Stimulated activated CD8-positive, alpha-beta memory T cell treated with anti-CD3 and anti-CD28 coated beads, Interleukin-7, amount 100 ng/mL, for 4 hours (primary cell): ENCODE measurements at places on chromosomes 1 and 21.

GRCh38 chr1:116128664-116129063 lies 17.5 kb downstream of the MAB21L3 start:
- peak; percentile 59 for DNase-seq

GRCh38 chr1:111332190-111332589 lies 41.5 kb downstream of the CHIA start:
- no peak for DNase-seq

DNA sequence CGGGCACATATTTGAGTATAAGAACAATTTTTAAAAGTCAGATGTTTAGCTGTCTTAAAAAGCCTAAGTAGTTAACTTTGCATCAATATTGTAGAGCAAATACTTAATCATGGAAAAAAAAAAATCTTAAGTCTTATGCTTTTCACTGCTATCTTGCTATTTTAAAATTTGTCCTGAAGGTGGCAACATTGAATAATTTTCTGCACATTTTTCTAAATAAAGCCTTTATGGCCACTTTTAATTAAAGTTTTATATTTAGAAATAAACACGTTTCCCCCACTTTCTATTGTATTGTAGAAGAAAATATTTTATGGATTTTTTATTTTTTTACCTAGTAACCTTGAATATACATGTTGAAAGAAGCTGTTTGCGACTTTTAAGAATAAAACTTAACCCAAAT lies 198.8 kb downstream of the AMY1C start:
- no peak for DNase-seq

DNA sequence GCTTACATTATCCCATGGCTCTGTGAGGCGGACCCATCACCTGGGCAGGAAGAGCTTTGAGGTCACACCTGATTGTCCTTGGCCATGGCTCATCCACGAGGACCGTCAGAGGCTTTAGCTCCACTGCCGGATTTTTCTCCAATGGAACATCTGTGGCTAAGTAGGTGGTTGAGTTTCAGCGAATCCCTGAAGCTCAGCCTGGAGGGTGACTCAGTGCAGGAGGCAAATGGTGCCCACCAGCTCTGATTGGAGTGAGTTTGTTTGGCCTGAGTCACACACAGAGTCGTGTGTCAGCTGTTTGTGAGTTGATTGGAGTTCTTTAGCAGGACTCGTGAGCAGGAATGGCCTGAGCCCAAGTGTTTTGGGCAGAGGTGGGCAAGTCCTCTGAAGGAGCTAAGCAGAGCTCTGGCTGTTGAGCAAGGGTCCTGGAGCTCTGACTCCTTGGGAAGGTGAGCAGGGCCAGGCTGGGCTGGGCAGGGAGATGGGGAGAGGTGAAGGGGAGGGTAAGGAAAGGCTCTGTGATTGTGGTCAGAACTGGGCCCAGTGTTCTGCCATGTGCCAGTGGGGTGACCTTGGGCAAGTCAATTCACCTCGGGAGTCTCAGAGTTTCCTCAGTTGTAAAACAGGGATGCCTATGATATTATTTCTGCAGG lies 2.0 kb downstream of the SLC6A17 start:
- no peak for DNase-seq

GRCh38 chr1:227796359-227796915 lies 19.0 kb upstream of the PRSS38 start:
- no peak for DNase-seq

GRCh38 chr1:58887059-58887458 lies 103.2 kb upstream of the JUN start:
- DNase-seq: no peak

- no peak for DNase-seq
These were observed 171.5 kb upstream of the CAMK1G start for GRCh38 chr1:209412036-209412435.

DNA sequence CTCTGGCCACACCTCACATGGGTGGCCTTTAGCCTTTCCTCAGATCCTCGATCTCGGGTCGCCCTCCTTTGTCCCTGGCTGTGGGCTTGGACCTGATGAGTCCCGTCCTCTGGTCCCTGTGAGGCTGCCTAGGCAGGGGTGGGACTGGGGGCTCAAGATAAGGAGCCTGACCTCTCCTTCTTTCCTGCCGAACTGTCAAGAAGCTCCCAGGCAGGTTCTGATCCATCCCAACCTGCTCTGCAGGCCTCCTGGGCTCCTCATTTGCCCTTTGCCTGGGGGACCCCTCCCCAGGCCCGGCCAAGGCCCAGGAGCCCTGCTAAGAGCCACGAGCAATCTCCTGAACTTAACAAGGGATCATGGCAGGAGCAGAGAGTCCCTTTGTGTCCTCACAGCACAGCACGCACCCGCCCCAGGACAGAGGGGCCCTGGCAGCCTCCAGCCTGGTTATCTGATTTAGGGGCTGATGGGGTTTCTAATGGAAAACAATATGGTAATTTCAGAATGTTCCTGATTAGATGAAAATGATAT lies 82.4 kb upstream of the POU3F1 start:
- DNase-seq: no peak

GRCh38 chr1:61152469-61153105 lies 70.2 kb downstream of the NFIA start:
- DNase-seq: no peak

GRCh38 chr1:172630056-172630818 lies 28.7 kb upstream of the FASLG start:
- no peak for DNase-seq

GRCh38 chr1:53835491-53835890 lies 2.6 kb downstream of the NDC1 start:
- DNase-seq: no peak

GRCh38 chr1:208089761-208090370 lies 154.3 kb downstream of the PLXNA2 start:
- no peak for DNase-seq

- DNase-seq: no peak
These were observed 74.2 kb downstream of the SSBP3 start for GRCh38 chr1:54331843-54332463.

DNA sequence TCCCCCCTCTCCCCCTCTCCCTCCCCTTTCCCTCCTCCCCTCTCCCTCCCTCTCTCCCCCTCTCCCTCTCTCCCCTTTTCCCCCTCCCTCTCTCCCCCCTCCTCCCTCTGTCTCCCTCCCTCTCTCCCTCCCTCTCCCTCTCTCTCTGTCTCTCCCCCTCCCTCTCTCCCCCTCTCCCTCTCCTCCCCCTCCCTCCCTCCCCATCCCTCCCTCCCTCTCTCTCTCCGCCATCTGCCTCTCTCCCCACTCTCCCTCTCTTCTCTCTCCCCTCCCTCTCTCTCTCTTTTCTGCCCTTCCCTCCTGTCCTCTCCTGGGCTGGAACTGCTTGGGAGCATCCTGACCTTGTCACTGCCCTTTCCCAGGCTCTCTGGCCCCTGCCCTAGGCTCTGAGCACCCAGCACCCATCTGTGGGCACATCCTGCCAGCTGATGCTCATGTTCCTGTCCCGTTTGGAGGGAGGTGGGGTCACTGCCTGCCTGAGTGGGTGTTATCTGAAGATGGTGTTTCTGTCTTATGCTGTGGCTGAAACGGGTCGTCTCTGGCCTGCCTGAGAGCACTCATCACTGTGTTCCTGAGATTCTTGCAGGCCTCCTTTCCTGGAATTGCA lies 10.8 kb downstream of the FTCD start:
- DNase-seq: no peak

DNA sequence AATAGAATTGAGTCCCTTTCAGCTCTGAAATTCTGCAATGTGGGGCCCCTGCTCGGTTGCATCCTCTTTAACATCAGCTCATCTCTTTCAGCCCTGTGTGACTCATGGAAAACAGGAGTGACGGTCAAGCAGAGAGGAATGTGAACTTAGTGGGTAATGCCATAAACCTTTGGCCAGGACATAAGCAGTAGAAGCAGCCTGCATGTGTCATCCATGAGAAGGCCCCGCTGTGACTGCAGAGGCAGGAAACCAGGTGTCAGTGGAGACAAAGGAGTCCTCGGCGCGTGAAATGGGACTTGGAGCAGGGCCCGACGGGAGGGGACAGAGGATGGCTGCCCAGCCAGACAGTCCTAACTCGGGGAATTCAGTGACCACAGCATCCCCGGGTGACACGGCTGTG lies 21.1 kb upstream of the EPHB2 start:
- DNase-seq: no peak

GRCh38 chr1:106681939-106682522 lies 374.4 kb upstream of the PRMT6 start:
- DNase-seq: no peak
